NCI-H226 (cell line): ENCODE measurements at places on chromosomes 4 and X.

DNA sequence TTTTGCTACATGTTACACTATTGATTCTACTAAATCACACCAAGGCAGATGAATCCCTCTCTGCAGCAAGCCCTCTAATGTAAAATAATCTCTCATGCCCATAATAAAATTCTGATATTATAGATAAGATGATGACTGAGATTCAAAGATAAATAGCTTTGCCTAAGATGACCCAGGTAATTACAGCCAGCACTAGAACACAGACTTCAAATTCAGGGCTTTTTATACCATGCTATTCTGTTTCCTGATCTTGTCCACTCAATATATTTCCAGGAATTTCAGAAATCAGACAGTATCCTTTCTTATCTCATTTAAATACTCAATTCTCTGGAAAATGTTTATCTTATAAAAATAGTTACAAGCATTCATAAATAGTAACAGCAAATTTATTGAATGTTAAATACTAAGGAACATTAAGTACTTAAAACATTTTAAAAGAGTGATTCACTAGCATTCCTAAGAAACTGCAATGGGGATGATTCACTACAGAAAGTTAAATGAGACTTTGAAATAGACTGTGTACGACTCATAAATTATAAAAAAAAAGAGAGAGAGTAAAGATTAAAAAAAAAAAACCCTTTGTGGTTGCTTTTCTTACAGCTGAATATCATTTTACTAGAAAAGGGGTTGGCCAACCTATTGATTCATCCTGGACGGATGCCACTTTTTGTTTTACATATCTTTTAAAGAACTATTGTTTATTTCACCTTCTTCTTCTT is 45.8 kb upstream of the IL21 start:
- DNase-seq = peak; percentile 72

DNA sequence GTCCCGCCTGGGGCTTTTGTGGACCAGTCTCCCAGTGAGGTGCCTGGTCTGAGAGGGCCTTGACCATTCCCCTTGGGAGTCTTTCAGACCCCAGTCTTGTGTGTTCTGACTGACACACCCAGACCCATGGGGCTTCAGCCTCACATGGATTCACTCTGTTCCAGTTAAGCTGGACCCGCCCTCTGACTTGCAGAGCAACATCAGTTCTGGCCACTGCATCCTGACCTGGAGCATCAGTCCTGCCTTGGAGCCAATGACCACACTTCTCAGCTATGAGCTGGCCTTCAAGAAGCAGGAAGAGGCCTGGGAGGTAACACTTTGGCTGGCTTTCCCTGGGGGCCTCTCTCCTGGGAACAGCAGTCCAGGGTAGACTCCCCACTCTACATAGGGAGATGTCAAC is 6.8 kb downstream of the IL9R start:
- DNase-seq = peak; percentile 51

DNA sequence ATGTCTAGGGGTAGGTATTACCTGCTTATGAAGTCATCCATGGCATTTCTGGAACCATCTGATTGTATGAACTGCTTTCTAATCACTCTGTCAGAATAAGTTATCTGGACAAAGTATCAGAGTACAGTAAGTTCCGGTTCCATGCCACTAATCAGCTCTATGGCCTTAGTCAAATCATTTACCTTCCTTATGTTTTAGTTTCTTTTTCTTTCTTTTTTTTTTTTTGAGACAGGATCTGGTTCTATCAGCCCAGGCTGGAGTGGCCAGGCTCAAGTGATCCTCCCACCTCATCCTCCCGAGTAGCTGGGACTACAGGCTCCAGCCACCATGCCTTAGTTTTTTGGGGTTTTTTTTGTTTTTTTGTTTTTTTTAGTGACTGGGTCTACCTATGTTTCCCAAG is 11.5 kb downstream of the XIAP start:
- no peak for DNase-seq

- no peak for DNase-seq
Observed at GRCh38 chr4:68831642-68832041, 15.8 kb downstream of the UGT2B10 start.

DNA sequence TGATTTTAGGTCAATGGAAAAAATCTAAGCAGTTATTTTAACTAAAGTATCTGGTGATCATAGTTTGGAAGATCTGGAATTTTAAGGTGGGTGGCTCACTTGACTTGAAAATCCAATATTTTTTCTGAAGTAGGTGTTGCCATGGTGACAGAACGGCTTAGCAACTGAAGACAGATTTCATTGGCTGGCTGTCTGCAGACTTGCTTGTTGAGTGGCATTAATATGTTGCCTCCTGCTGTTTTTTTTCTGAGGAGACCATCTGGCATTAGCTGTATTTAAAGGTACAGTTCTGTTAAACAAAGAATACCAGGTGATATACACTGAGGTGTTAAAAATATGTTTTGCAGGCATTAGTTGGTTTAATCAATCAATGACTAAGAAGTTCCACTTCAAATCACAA is 19.8 kb downstream of the CPE start:
- DNase-seq = peak; percentile 24

GRCh38 chr4:31089815-31090214 is 369.6 kb downstream of the PCDH7 start:
- peak; percentile 88 for DNase-seq

DNA sequence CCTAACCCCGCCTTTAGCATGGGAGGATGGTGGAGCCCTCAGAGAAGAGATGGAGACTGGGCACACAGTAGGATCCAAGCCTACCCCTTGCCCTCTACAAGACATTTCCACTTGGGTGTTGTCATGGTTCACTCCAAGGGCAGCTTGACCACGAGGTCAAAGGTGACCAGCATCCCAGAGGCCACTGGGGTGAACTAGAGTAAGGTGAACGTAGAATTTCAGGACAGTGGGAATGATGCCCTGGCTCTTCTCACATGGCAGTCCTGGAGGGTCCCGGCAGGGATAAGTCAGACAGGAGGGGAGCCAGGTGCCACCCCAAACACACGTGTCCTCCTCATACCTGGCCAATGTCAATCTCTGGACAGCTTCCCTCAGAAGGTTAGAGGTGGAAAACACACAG is 274.2 kb upstream of the AGTR2 start:
- DNase-seq = no peak

DNA sequence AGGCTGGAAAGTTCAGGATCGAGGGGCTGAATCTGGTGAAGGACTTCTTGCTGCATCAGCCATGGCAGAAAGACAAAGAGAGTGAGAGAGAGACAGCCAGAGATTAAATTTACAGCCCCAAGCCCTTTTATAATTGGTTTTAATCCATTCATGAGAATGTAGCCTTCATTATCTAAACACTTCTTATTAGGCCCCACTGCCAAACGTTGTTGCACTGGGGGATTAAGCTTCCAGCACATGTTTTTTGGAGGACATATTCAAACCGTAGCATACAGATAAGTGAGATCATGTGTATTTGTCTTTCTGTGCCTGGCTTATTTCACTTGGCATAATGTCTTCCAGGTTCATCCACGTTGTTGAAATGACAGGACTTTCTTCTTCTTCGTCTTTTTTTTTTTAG is 524.7 kb downstream of the SPRY1 start:
- no peak for DNase-seq
